ENCODE measurements at places on chromosomes 5 and 9.
A peak's percentile ranks its signal among the peaks of the same experiment; 100 is the strongest.

GRCh38 chr5:55305345-55305744 lies 2.1 kb downstream of the DHX29 start:
- no peak for DNase-seq

GRCh38 chr9:10059044-10059443 lies 553.8 kb downstream of the PTPRD start:
- no peak for DNase-seq

GRCh38 chr5:40869384-40869783 lies 28.2 kb downstream of the CARD6 start:
- no peak for DNase-seq

DNA sequence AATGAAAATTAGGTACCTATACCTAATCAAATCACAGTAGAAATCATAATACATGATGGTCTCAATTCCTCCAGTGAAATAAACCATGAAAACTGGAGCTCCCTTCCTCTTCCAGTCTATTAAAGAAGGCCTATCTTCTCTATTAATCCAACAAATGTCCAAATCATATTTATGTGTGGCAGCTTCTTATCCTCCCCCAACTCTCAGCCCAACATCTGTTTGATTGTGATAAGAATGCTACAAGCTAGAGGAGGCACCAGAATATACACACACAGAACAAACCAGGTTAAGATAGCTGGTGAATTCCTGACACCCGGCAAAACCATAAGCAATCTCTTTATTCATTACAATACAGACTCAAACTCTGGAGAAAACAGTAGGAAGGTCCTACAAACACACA lies 110.8 kb downstream of the FBXL17 start:
- DNase-seq = no peak

DNA sequence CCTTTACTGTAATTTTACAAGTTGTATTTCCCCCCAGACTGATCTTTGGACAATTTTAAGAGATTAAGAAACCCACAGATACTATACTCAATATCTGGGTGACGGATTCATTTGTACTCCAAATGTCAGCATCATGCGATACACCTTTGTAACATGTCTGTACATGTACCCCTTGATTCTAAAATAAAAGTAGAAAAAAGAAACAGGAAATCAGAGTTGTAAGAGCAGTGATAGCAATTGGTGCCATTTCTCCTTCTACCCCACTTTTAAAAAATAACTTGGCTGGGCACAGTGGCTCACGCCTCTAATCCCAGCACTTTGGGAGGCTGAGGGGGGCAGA lies 116.9 kb downstream of the FGF1 start:
- no peak for DNase-seq

GRCh38 chr9:81776390-81776789 lies 87.0 kb upstream of the TLE1 start:
- DNase-seq = no peak

DNA sequence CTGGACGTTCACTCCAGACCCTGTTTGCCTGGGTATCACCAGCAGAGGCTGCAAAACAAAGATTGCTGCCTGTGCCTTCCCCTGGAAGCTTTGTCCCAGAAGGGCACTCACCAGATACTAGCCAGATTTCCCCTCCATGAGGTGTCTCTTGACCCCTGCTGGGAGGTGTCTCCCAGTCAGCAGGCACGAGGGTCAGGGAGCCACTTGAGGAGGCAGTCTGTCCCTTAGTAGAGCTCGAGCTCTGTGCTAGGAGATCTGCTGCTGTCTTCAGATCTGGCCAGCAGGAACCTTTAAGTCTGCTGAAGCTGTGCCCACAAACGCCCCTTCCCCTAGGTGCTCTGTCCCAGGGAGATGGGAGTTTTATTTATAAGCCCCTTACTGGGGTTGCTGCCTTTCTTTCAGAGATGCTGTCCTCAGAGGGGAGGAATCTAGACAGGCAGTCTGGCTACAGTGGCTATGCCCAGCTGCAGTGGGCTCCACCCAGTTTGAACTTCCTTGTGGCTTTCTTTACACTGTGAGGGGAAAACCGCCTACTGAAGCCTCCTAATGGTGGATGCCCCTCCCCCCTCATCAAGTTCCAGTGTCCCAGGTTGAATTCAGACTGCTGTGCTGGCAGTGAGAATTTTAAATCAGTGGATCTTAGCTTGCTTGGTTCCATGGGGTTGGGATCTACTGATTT lies 253.9 kb downstream of the SPATA31D1 start:
- DNase-seq = no peak

- DNase-seq = no peak
Observed at GRCh38 chr9:3532158-3532557, 6.4 kb upstream of the RFX3 start.

GRCh38 chr9:129472651-129473102 lies 148.2 kb downstream of the C9orf50 start:
- no peak for DNase-seq

GRCh38 chr9:92030367-92030766 lies 80.3 kb upstream of the ROR2 start:
- no peak for DNase-seq

DNA sequence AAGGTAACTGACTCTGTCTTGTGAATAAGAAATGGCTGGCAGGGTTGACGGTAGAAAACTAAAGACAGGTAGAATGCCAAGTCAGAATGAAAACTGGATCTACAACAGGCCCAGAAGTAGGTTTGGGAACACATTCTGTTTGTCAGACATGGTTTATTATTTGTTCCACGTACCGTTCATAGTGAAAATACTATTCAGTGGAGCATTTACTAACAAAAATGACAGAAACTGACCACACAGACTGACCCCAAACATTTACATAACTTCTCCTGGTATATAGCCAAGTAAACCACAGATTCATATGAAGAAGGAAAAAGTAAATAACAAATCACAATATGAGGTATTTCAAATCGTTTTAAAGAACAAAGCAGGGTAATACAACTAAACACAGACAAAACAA lies 73.7 kb downstream of the SLC38A9 start:
- DNase-seq = no peak

- DNase-seq = no peak
Observed at GRCh38 chr9:90099262-90099963, 494.6 kb downstream of the GADD45G start.

- peak; percentile 57 for DNase-seq
Observed at GRCh38 chr9:27489087-27489876, 34.8 kb upstream of the IFNK start.

- DNase-seq = peak; percentile 6
Observed at GRCh38 chr9:101486693-101487442, 46.8 kb upstream of the RNF20 start.

DNA sequence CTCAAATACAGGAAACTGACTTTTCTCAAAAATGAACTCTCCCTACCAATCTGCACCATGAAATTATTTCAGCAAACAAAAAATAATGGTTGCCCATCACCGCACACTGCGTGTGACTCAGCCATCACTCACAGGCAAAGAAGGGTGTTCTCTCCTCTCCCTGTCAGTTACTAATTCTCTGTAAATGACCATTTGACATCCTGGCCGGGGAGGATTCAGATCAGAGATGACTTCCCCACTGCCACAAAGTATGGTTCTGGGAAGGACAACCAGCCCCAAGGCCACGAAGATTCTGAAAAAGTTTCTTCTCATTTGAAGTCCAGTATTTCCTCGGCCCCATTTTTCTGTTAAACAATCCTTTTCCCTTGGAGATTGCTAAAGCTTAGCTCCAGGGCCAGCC lies 199.4 kb downstream of the AUH start:
- DNase-seq = no peak

GRCh38 chr9:126773004-126773607 lies 31.7 kb upstream of the ZBTB43 start:
- no peak for DNase-seq

GRCh38 chr5:11904265-11904906 lies at the start of gene CTNND2:
Gene CTNND2, minus strand, starts transcription at chr5:11904446. Its CDS starts 593 bp downstream, at chr5:11903853.
- DNase-seq = peak; percentile 8

GRCh38 chr5:110409571-110409970 lies 316.9 kb downstream of the TMEM232 start:
- no peak for DNase-seq

DNA sequence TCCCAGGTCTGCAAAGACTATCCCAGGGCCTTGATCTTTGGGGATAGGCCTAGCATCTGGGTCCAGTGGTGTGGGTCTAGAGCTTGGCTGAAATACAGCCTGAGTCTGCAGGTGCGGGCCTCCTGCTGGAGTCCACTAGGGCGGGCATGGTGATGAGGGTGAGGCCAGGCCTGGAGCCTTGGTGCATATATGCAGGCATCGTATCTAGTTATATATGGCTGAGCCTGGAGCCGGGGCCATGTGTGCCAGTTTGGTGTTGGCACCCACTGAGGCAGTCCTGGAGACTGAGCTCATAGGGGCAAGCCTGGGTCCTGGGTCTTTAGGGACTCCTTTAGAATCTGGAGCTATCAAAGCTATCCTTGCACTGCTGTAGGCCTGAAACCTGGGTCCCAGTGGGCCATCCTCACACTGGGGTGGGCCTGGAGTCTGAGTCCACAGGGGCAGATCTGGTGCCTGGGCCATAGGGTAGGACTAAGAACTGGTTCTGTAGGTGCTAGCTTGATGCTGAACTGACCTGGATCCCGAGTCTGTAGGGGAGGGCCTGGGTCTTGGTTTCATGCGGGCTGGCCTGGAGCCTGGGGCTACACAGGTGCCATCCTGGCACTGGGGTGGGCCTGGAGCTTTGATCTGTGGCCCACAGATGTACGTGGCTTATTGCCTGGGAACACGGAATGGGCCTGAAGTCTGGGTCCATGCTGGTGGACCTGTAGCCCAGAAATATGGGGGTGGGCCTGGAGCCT lies 346.5 kb upstream of the MEF2C start:
- DNase-seq = peak; percentile 37

- no peak for DNase-seq
Observed at GRCh38 chr9:123128591-123128990, 95.1 kb downstream of the GPR21 start.

- no peak for DNase-seq
Observed at GRCh38 chr9:4259489-4259888, 40.4 kb downstream of the GLIS3 start.

DNA sequence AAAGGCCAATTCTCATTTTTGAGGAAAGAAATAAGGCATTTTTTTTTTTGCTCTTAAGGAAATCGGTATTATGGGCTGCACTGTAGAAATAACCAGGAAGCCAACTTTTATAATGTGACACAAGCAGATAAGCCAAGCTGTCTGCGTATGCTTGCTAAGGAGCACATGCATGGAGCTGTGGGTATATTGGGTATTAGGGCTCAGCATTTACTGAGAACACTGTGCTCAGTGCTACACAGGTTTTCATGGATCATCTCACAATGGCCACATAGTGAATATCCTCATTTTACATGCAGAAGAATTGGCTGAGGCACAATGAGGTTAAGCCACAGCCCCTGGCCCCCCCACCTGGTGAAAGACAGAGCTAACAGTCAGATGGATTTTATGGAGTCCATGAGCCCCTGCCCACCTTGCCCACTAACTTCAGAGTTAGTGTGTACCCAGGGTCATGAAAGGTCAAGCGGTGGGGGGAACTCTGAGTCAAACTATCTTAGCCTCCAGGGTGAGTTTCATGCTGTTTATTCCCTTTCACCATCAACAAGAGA lies 204.8 kb downstream of the SPATA31A6 start:
- DNase-seq = no peak

- no peak for DNase-seq
Observed at GRCh38 chr5:118862596-118862995, 125.8 kb downstream of the DTWD2 start.

DNA sequence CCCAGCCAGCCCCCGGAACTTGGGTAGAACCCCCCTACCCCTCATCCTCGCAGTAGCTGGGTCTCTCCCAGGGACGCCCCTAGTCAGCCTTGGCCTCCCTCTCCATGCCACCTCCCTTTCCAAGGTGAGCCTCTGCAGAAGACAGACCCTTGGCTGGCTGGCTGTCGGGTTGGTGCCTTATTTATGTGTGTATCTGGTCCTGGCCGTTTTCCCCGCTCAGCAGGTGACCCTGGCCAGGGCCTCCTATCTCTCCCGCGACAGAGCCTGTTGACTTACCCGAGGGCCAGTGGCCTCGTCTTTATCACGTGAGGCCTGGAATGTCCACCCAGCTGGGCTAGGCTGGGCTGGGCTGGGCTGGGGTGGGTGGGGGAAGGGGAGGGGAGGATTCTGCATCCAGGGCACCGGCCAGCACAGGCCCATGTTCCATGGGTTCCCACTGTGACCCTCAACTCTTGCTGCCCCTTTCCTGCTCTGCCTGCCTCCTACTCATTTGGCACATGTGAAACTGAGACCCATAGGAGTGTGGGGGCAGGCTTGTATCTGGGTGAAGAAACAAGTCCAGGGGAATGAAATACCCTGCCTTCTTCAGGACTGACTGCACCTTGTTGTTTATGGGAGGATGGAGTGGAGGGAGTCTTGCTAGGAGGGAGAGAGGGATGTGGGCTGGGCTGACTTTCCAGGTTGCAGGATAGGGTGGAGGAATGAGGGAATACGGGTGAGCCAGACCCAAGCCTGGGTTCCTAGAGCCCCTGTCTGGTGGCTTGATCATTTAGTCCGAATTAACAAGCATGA lies 3.1 kb downstream of the CXXC5 start:
- DNase-seq = no peak

GRCh38 chr5:115640274-115640673 lies 14.4 kb upstream of the TMED7 start:
- DNase-seq = no peak

DNA sequence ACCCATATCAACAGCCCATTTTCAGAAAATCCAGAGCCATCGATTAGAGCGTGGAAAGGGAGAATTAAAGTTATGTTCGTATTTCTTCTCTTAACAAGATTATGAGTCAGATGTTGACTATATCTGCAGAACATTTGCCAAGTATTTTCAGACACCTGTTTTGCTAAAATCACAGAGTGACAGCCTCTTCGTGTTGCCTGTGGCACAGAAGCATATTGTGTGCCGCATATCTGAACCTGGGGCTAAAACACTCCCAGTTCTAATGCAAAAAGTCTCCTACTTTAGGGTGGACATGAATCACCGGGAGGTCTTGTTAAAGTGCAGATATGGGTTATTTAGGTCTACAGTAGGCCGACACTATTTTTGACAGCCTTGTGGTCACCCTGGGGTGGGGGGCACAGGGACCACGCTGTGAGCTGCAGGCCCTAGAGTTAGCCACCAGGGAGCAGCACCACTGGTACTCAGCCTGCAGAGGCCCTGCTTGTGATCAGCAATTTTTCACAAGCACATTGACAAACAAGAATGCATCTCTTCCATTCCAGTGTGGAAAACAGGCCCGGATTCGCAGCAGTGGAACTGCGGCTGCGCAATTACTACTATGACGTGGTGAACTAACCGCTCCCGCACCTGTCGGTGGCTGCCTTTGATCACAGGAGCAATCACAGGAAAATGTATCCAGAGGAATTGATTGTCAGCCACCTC lies 93.5 kb downstream of the SYK start:
- DNase-seq = no peak

DNA sequence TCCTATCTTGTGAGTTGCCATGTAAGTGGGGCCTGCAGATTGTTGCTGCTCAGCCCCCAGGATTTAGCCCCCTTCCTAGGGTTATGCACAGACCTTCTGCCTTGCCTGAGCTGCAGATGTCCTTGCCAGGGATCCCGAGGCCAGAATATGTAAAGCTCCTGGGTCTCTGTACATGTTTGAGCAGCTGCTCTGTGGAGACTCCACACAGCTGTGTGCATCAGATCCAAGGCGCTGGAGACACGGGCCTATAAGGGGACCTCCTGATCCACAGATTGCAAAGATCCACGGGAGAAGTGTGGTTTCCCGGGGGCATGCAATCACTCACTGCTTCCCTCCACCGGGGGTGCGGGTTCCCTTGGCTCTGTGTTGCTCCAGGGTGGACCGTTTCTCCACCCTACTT lies 28.9 kb downstream of the TAF11L14 start:
- DNase-seq = no peak

Data from GM06990 (cell line).